EH (cell line): ENCODE measurements at places on chromosomes 5 and 9.

DNA sequence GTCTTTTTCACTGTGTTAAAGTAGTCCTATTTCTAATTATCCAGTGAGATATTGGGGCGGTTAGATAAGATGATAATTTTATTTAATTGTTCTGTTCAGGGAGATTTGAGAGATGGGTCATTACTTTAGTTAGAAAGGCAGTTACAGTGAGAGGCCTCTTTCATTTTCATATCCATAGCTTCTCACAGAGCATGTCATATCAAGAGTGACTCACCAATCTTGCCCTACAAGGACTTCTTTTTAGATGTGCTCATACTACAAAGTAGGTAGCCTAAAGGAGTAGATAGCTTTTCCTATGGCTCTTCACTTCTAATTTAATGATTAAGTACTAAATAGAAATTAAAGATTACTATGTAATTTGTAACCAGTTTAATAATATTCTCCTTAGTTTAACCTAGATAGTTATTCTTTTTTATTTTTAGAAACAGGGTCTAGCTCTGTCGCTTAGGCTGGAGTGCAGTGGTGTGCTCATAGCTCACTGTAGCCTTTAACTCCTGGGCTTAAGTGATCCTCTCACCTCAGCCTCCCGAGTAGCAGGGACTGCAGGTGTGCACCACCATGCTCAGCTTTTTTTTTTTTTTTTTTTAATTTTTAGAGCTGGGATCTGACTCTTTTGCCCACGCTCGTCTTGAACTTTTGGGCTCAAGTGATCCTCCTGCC lies 71.0 kb downstream of the FER start:
- peak; percentile 66 for DNase-seq

GRCh38 chr5:156326718-156327259 lies at the start of gene SGCD:
Gene SGCD (plus strand): TSS chr5:156327164.
- DNase-seq, result peak; percentile 94

DNA sequence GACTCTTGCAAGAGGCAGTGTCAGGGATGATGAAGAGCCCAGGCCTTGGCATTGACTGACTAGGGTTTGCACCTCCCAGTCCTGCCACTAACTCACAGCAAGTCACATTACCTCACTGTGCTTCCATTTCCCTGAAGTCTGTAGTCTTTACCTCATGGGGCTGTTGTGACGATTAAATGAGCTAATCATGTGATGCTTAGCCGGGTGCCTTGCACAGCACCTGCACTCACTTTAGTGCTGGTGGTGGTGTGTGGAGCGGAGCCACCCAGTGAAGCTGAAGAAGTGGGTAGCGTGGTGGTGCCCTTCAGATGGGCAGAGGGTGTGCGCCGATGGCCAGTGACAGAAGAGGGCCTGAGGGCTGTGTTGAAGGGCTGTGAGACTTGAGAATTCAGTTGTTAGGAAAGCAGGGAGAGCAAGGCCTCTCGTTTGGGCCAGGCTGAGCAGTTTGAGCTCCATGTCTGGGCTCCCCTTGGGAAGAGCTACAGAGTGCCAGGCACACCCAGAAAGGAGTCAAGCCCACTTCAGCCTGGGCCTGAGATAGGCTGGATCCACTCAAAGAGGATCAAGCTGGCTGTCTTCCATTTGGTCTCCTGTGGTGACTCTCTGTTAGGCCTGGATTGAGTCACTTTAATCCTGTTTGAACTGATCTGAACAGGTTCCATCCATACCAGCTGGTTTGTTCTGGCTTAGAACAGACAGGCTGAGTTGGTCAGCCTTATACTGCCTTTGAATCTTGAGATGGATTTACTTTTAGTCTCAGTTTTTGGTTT lies 42.5 kb downstream of the RALGPS1 start:
- DNase-seq, result peak; percentile 62

DNA sequence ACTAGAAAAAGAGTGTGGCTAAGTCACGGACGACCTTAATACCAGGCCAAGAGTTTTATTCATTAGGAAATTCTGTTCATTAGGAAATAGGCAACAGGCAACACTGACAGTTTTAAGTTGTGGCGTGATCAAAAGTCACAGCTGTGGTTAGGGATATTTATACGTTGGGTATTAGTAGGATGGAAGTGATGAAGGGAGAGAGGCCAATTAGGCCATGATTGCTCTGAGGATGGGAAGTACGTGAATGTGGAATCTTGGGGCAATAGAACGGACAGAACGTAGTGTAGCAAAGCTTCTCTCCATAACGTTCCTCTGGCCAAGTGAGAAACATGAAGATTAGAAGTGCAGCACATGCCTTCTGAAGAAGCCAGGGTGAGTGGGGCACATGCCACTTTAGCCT lies 290.1 kb upstream of the ZNF608 start:
- DNase-seq, result no peak

DNA sequence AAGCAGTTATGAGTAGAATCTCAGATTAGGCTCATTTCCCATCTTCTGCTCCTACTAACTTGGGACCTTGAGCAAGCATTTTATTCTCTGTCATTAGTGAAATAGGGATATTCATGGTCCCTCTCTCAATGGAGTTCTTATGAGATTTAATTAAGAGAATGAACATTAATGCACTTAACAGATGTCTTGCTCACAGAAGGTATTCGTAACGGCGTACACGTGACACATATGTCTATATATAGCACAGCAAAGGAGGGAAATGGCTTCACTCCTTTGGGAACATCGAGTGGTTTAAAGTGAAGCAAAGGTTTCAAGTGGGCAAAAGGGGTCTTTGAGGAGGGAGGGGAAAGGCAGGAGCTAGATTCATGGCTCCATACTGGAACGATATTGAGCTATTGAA lies 24.6 kb downstream of the KDM4C start:
- DNase-seq, result no peak

DNA sequence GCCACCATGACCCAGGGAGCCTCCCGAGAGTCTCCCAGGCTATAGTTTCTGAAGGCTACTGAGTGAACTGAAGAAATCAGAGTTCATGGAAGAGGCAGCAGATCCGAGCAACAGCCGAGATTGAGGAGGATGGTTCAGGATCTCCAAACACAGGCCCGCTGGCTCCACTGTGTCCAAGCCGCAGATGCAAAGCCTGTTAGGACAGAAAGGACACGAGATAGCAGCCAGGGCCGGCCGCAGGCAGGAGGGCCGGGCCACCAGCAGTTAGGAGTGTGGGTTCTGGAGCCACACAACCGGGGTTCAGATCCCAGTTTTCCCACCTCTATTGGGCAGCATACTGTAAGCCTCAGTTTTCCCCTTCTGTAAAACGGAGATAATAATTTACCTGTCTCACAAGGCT lies 27.7 kb downstream of the NEK6 start:
- no peak for DNase-seq

DNA sequence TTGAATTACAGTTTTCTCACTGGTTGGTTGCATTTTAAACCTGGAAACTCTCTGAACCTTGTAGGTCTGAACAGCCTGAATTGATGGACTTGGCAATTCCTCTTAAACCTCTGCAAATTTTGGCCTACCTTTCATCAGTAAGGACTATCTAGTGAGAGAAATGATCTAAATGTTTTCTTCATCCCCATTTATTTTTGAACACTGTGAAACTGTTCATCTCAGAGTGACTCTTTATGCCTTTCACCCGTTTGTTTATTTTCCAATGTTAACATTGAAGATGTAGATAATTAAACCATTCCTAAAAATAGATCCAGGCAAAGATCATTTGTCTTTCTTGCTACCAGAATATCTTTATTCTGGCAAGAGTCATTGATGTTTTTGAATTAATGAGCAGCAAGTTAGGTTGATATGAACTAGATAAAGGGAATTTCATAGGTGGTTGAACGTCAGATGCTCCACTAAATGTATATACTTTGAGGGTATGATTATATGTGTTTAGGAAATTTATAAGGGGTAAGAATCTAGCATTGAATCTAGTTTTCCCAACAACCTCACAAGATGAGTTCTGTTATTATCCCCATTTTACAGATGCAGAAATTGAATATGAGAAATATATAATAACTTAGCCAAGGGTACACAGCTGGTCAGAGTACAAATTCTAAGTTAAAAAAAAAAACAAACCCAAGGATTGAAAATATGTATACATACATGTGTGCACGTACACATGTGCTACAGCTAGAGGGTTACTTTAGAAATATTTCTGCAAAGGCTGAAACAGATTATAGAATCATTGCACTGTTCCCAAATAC lies 3.4 kb downstream of the CPEB4 start:
- DNase-seq, result peak; percentile 10

DNA sequence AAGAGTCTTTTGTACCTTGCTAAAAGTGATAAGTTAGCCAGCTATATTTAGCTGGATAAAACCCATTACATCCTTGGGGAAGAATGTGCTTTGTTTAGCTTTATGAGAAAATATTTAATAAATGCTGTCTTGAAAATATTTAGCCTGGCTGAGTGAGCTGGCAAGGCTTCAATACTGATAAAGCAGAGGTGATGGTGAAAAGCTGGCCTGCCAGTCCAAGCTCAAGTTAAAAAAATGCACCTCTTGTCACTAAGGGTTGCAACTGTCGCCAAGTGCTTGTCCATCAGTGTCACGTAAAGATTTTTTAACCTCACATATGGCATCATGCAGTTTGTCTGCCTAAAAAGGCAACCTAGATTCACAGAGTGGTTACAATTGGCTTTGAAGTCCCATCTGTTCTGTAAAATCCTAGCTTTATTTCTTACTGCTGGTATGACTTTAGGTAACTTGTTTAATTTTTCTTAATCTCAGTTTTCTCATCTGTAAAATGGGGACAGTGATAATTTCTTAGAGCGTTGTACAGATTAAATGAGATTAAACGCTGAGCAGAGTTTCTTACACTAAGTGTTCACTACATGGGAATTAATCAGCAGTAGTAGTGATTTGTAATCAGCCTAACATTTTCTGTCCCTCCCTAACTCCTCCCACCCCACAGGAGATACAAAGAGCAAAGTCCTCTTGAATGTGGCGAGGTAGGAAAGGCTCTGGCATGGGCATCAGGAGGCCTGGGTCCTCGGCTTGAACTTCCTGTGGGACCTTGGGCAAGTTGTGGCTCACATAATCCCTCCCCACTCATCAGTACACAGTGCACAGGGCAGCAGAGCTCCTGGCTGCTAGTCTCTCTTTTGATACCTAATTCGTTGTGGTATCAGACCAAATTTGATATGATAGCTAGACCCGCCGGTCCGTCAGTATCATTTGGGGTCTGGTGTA lies 48.7 kb downstream of the PIK3R1 start:
- peak; percentile 84 for DNase-seq

DNA sequence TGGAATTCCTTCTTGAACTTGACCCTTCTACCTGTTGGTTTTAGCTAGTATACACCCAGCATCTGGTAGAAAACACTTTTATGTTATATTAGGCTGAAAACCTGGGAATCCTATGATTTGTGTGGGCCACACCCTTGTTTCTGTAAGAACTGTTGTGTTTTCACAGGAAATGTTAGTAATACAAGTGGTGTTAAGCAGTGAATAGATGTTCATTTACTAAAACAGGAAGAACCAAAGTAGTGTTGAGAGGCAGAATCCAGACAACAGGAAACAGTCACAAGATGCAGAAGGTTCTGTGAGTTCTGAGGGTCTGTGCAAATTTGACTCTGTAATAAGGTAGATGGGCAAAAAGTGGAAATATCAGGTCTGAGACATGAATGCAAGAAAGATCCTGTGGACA lies 73.0 kb upstream of the RAI14 start:
- no peak for DNase-seq

DNA sequence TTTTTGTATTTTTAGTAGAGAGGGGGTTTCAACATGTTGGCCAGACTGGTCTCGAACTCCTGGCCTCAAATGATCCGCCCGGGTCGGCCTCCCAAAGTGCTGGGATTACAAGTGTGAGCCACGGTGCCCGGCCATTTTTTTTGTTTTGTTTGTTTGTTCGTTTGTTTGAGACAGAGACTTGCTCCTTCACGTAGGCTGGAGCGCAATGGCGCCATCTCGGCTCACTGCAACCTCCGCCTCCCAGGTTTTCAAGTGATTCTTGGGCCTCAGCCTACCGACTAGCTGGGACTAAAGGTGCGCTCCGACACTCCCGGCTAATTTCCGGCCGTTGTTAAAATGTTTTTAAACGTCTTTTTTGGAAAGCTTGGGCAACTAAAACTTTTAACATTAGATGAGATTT lies 54.0 kb downstream of the SHOC1 start:
- no peak for DNase-seq

- peak; percentile 61 for DNase-seq
Measured at GRCh38 chr5:78467752-78468357, 107.4 kb downstream of the SCAMP1 start.

DNA sequence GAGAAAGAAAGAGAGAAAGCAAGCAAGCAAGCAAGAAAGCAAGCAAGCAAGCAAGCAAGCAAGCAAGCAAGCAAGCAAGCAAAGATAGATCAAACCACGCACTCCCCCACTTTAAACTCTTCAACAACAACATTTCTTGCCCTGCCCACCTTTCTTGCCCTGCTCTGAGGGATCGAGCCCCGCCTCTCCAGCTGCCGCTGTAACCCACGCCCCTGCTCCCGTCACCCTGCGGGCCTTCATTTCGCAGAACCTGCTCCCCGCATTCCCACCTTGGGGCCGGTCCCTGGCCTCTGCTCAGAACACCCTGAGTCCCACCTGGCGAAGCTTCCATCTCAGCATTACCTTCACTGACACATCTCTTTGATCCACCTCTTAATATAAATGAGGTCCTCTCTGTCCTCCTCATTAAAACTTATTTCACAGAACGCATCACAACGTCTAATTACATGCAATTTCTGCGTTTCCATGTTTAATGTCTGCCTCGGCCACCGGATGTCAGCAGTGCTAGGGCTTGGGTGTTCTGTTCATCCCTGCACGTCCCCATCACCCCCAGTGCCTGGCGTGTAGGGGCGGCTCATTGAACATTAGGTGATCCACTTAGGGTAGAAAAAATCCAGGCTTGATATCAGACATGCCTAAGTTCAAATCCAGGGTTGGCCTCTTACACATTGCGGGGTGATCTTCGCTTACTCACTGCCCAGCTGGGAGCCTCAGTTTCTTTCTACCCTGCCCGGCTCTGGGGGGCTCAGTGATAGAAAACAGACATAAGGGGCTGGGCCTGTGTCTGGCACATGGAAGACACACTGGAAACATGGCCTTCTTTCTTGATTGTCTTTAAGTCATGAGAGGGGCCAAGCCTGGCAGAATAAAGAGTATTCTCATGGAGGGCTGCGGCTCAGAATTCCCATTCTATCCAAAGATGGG lies 187.6 kb downstream of the DAB2IP start:
- no peak for DNase-seq

DNA sequence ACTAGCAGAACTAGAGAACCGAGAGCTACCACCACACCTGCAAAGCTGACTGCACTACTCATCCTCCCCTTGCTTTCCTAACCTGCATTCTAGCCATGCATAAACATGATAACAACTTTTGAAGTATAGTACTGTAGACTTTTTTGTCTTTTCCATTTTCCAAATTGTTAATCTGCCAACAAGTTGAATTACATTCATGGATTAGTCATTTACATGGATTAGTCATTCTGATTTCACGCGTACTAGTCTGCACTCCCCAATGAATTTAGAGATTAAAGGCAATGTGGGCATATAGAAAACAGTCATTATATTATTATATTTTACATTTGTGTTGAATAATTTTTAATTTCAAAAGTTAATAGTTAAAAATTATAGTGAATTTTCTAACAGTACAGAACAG lies 81.4 kb downstream of the EDIL3 start:
- no peak for DNase-seq

DNA sequence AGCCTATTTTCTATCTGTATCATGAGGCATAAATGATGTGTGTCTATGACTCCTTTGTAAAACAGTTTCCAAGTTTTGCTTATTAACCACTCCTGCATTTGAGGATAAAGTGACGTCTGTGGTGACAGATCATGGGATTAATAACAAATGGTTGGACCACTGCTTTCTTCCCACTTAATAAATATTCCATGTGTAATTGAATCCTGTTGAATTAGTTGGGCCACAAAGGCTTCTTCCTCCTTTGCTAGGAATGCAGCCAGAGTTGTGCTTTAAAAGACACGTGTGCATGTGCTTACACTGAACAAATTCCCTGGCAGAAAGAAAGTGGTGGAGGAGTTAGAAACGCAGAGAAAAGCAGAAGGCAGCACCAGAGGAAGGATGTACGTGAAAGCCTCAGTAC lies 150.2 kb downstream of the ACTBL2 start:
- DNase-seq, result peak; percentile 43
